ENCODE measurements at places on chromosomes 6 and 20. TPM values are rescaled to one million over a fixed set of nuclear protein-coding genes. Genes with fewer than 3 reads are reported as not detected.

The MAD2L1BP gene
- 17.3 TPM for polyA plus RNA-seq

The PHF20 gene
- 28.2 TPM for polyA plus RNA-seq

The CGAS gene
- polyA plus RNA-seq: 4.4 TPM

The SIM1 gene
- polyA plus RNA-seq: 3.4 TPM

The ENPP5 gene
- polyA plus RNA-seq: 3.3 TPM

The GSTA3 gene
- polyA plus RNA-seq: not detected

The ID4 gene
- 4.0 TPM for polyA plus RNA-seq

The PPP1R3G gene
- polyA plus RNA-seq: 2.2 TPM

The TCP11 gene
- polyA plus RNA-seq: 0.15 TPM

The TSBP1 gene
- polyA plus RNA-seq: not detected

The FOXS1 gene
- polyA plus RNA-seq: 3.9 TPM

The GRIK2 gene
- 1.6 TPM for polyA plus RNA-seq

DNA sequence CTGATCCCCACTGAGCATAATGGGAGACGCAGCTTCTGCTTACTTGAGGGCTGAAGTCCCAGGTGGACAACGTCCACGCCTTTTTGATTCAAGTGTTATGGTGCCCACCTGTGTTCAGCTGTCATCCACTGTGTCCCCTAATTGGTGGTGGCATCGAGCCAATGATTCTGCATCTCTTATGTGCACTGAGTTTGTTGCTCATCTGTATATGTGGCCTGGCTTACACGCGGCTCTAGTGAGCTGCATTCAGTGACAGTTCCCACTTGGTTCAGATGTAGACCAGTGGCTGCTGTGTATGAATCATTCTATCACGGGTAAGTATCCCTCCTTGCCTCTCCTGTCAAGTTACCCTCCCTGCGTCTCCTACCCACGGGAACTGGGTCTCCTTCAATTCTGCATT, 131.2 kb upstream of the CLDN20 start:
- DNase-seq: no peak

DNA sequence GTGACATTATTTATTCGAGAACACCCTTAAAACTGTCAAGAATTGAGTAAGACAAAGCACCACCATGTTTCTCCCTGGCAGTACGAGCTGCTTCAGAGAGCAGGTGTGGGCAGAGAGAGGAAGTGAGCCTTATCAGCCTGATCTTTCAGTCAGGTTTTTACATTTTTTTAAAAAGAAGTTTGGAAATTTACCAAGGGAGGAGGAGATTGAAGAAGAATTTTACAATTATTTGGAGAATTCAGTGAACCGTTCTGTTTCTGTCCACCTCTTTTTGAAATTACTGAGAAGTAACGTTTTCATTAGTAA, 75.5 kb downstream of the ZDHHC14 start:
- no peak for DNase-seq

DNA sequence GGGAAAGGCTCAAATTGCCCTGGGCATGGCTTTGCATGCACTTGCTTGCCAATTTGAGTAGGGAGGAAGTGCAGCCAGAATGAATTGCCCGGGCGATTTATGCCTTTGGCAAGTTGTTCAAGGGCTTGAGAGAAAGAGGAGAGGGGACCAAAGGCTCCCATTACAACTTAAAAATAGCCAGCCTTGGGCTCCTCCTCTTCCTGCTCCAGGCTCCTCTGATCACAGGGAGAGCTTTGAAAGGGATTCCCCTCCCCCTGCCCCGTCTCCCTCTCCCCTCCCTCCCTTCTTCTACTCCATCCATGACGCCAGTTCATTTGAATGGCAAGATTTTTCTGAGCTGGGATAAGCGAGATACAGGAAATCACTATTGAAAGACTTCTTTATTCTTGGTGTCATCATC, 304.9 kb upstream of the JAG1 start:
- DNase-seq: no peak

DNA sequence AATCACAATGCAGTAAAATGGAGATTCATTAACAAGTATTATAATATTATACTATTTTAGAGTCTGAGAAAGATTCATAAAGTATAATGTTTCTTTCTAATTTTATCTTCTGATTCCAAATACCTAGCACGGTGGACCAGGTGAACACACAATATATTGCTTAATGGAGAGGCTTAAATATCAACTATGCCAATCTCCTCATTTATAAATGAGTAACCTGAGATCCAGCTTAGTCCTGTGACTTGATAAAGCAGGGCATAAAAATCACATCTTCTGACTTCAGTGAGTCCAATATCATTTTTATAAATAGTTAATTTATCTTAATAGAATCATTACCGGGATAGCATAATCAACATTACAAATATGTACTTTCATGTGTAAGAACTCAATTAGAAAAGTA, 144.4 kb upstream of the GJE1 start:
- no peak for DNase-seq

- DNase-seq: no peak
Measured at GRCh38 chr6:82006027-82006738, 241.4 kb downstream of the IBTK start.

DNA sequence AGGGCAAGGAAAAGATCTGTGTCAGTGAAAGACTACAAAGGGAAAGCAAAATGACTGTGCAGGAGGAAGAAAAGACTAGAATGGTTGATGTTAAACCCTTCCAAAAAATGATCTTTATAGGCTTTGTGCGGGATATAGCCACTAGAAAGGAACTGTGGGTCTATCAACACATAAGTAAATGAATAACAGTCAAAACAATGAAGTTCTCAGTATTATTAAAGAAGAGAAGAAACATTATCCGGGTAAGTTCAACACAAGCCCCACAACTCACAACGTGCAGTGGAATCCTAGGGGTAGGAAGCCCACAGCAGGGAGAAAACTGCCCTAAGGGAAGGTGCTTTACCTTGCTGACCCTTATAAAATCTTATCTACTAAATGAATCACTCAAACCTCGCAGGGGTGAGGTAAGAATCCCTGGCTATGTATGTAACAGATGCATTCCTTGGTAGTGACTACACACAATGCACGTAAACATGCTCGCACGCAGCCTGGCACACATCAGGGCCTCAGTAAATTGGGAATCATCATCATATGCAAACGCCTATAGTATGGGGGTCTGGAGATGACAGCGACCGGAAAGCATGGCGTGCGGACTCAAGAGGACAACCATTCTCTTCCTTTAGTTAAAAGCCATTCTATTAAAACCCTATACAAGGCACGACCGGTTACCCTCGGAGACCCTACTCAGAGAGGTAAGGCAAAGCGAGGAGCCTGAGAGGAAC, 11.3 kb downstream of the TFAP2A start:
- no peak for DNase-seq

DNA sequence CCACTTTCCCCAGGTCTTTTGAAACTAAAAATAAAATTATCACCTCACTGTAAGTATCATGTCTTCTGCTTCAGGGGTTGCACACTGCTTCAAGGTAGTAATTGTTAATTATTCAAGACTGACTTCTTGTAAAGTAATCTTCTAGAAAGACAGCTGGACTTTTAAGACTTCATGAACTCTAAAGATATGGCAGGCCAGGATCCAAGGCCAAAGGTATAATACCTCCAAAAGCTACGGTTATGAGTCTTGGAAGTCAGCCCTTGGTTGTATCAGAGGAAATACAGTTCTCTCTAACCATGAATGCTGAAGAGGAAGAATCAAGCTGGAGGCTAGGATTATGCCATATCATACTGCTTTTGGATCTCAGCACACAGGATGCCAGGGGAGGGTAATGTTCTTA, 1346.8 kb upstream of the GJE1 start:
- no peak for DNase-seq

- peak; percentile 41 for DNase-seq
Measured at GRCh38 chr20:37498066-37498665, 22.9 kb upstream of the NNAT start.

DNA sequence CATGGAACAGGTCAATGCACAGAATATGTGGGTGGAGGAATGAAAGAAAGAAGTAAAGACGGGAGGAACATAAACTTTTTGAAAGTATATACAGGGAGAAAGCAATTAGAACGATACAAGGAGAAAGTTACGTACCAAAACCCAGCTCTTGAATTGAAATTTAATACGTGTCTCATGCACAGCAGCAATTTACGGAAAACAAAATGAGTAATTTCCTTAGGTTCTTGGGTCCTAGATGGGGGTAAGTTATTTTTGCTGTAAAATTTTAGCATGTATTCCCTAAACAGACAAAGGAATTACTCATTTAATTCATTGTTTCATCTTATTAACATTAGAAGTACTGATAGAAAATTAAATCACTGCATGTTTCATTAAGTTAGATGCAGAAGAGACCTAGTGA, 75.8 kb downstream of the PDE10A start:
- no peak for DNase-seq

DNA sequence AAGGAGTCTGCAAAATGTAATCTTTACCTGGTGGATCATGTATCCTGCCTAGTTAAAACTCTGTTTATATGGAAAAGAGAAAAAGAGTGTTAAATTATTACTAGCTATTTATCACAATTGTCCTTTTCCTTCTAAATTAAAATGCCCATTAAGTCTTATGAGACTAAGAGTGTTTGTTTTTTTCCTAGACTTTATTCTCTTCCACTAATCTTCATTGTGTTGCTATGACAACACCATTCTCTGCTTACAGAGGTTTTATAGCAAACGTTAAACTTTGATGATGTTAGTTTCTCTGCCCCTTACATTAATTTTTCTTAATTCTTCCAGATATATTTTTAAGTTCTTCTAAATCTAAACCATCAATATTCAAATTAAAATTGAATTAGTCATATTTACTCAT, 420.8 kb downstream of the TBC1D32 start:
- no peak for DNase-seq

DNA sequence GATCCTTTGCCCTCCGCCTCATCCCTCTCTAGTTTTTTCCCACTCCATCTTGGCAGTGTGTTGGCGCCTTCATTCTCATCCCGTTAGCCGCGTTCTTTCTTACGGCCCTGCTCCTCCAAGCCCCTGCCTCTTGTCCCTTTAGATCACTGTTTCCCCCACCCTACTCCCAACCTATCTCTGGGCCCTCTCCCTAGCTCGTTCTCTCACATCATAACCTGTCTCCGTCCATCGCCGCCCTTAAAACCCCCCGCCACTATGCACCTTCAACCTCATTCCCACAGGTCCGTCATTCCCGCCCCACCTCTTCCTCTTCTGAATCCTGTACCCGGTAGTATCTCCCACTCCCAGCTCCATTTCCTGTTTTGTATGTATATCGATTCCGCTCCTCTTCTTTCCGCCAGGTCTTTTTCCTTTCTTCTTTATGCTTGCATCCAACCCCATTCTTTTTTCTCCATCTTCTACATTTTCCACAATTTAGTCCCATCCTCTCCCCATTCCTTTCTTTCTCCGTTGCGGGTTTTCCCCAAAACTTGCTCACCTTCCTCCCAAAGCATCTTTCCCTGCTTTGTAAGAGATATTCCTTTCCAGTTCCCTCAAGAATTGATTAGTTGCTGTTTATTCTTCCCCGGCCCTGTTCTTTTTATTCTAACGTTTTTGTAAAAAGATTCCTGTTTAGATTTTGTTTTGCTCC, 671 bp downstream of the EFHC1 start:
- peak; percentile 73 for DNase-seq

- DNase-seq: no peak
Measured at GRCh38 chr20:23569570-23569969, 1.3 kb upstream of the CST9L start.

DNA sequence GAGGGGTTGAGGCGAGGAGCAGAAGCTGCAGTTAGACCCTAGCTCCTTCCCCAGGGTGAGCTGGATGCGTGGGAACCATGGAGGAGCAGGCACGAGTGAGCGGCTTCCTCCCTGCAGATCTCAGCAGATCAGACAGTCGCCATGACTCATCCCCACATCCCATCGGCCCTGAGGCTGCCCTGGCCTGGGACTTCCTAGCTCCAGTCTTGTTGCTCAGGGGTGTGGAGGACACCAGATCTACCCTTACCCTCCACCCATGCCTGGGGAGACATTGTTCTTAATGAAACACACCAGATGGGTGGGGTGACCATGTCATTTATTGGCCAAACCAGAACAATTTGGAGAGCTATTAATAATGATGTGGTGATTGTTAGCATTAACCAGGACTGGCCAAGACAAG, 36.3 kb upstream of the TGM2 start:
- no peak for DNase-seq

GRCh38 chr6:84220809-84221409, 6.5 kb downstream of the CEP162 start:
- peak; percentile 41 for DNase-seq

GRCh38 chr6:3900744-3901336, 51.7 kb downstream of the FAM50B start:
- DNase-seq: no peak

DNA sequence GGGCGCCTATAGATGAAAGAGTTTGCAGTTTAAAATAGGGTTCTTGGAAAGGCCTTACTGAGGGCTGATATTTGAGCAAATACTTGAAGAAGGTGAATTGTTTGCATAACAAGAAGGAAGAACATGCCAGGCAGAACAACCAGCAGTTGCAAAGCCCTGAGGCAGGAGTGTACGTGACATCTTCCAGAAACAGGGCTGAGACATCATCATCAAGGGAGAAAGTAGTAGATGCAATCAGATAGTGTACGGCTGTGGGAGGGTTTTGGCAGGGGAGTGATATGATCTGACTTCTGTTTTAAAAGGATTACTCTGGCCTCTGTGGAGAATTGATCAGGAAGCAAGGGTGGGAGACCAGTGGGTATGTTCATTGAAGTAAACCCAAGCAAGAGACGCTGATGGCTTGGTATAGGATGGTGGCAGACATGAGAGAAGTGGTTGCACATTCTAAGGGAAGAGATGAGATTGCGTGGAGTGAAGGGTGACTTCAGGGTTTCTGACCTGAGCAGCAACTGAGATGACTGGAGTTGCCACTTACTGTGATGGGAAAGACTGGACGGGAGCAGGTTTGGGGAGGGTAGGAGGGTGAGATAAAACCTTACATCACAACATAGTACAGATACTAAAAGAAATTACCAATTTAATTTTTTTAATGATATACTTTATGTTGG, 28.8 kb downstream of the RIOK1 start:
- DNase-seq: no peak

DNA sequence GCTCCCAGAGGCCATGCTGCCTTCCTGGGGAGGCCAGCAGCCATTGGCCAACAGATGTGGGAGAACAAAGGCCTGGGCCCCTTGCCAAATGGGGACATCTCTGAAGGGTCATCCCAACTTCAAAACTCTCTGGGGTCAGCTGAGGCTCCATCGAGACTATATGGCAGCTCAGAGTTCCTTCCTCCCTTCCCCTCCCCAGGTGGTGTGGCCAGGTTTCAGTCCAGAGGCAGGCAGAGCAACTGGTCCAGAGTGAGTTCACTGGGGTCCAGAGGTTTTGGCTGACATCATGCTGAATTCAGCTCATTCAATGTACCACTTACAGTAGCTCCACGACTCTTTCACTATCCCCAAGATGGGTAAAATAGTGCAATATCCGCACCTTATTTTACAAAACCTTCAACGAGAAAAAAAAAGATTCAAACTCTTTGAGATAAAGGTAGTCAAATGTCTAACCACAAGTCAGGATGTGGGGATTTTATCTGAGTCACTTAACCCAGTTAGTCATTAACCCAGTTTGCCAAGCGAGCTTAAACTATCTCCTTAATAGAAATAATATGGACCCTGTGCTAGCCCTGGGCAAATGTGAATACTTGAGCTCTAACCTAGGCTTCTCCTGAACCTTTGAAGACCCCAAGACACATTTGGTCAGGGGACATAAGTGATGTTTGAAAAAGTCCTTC, 108.4 kb upstream of the PLEKHG1 start:
- no peak for DNase-seq

- no peak for DNase-seq
Measured at GRCh38 chr20:31838646-31839292, 6.6 kb downstream of the FOXS1 start.

- no peak for DNase-seq
Measured at GRCh38 chr20:4508773-4509172, 212.9 kb upstream of the PRND start.

Data from muscle of back (tissue), 13 donors.